Psoas muscle (tissue), 8 donors: ENCODE measurements at places on chromosomes 6 and 20. TPM values are rescaled to one million over a fixed set of nuclear protein-coding genes. Genes with fewer than 3 reads are reported as not detected.

GPX5 gene
- total RNA-seq: not detected

CCND3 gene
- 9.2 TPM for total RNA-seq

KIF25 gene
- not detected for total RNA-seq

STX16 gene
- total RNA-seq: 17.9 TPM

SLCO4A1 gene
- 5.3 TPM for total RNA-seq

TUBB1 gene
- total RNA-seq: 0.22 TPM

NKAIN2 gene
- total RNA-seq: 2.5 TPM

- DNase-seq: no peak
Observed at GRCh38 chr20:63917811-63918210, 22.9 kb downstream of the DNAJC5 start.

GRCh38 chr6:56802584-56802983 lies 152.3 kb upstream of the BEND6 start:
- DNase-seq: no peak

GRCh38 chr6:10401004-10401536 lies 13.8 kb downstream of the TFAP2A start:
- DNase-seq: no peak

- DNase-seq: no peak
Observed at GRCh38 chr6:136762022-136762975, 30.0 kb downstream of the MAP3K5 start.

- DNase-seq: no peak
Observed at GRCh38 chr6:152161501-152161900, 354.0 kb downstream of the ESR1 start.

DNA sequence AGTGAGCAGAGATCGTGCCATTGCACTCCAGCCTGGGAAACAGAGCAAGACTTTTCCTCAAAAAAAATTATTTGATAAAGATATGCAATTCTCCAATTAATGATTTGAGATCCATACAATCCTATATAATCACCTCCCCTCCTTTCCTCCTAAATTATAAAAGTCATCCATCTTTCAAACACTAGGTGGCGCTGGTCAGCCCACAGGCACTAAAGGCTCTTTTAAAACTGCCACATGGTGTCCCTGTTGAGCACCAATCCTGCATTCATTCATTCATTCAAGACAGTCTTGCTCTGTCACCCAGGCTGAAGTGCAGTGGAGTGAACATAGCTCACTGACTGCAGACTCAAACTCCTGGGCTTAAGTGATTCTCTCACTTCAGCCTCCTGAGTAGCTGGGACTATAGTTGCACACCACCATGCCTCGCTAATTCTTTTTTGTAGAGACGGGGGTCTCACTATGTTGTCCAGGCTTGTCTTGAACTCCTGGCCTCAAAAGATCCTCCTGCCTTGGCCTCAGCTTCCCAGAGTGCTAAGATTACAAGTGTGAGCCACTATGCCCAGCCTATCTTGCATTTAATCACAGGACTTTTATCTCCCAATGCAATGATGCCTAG lies 58.7 kb upstream of the SLC2A12 start:
- DNase-seq: no peak

- no peak for DNase-seq
Observed at GRCh38 chr6:10479939-10480700, 41.0 kb upstream of the GCNT2 start.

DNA sequence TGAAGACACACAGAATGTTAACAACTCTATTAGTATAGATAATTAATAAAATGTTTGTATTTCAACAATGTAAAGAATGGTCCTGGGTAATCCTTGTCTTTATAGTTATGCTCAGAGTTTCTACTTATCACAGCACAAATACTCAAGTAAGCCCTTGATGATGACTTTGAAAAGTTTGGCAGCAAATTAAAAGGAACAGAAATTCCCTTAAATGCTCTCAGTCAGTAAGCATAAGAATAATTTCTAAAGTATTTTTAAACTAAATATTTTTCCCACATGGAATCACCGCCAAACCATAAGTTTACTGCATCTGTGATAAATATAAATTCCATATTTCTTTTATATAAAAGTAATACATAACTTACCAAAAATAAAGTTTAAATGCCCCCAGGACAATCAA lies 96.1 kb downstream of the COL12A1 start:
- no peak for DNase-seq

DNA sequence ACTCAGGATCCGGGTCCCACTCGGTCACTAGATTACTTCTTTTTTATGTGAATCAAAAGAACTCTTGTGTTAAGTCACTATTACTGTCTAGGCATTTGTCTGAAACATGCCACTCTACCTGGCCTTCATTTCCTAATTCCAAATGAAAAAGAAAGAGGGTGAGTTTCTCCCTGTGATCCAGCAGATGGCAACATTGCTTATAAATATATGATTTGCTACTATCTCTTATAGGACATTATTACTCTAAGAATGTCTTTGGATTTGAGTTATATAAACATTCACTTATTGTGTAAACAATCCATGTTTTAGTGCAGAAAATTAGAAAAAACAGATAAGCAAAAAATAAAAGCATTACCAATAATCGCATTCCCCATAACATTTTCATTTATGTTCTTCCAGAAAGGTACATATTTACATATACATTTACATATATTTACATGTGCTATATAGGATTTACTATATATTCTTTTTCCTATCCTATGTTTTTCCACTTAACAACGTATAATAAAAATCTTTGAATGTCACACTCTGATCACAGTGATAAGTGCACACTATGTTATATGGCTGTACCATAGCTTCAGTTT lies 66.9 kb downstream of the FAXC start:
- no peak for DNase-seq

DNA sequence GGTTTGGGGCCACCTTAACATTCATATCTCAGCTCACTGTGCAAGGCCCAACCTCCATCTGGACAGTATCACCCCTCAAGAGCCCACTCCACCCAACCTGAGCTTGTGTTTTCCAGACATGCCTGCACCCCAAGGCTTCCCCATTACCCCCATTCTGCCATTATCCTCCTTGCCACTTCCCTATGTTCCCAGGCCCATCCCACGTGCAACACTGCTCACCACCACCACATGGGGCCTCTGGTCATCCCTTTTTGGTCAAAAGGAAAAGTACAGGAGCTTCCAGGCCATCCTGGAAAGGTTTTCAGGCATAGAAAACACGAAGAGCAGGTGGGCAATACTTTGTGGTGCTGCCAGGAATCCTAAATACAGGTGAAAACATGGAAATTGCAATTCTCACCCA lies 140.3 kb downstream of the SYNDIG1 start:
- DNase-seq: no peak

DNA sequence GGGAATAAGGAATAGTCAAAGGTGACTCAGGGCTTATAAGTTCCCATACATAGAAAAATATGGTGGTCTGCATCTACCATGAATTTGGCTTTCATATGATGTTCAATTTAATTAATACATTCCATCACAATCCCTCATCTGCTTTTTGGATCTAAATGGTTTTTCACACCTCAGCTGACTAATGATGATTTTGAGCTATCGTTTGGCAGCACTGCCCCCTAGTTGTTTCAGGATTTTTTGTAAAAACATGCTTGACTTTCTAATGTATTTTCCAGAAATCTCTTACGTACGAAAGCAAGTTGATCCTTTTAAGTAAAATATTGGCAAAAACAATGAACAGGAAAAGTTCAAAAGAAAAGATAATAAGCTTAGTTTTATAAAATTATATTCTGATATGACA lies 408.6 kb upstream of the ADGRB3 start:
- DNase-seq: no peak

DNA sequence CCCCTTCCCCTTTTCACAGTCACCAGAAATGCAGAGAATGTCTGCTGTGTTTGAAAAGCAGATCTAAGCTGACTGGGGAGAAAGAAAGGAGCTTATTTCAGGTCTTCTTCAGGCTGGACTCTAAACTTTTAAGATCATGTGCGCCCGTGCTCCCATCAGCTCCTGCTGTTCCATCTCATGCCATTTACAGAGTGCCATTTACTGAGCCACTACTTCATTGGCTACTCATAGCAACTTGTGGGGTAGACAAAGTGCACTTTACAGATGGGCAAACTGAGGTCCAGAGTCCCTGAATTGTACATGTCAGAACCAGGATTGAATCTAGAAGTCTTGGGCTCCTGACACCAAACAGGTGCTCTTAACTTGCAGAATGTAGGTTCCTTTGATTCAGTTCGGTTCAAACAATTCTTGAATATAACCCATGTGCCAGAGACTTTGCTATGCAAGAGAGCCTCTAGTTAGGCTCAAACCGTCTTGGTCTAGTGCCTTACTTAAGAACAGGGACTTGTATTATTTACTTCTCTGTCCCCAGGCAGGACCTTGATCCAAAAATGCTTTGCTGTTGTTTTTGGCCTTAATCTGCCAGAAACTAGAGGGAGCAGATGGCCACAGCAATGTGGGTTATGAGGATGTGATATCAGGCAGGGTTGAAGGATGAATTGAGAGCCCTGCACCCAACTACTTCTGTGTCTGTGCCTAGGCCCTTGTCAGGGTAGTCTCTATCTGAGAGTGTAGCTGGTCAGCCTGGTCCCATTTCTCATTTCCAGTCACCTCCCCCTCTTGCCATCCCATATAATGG lies 56.4 kb downstream of the RALY start:
- no peak for DNase-seq
